ENCODE measurements at places on chromosomes 7 and 10.

DNA sequence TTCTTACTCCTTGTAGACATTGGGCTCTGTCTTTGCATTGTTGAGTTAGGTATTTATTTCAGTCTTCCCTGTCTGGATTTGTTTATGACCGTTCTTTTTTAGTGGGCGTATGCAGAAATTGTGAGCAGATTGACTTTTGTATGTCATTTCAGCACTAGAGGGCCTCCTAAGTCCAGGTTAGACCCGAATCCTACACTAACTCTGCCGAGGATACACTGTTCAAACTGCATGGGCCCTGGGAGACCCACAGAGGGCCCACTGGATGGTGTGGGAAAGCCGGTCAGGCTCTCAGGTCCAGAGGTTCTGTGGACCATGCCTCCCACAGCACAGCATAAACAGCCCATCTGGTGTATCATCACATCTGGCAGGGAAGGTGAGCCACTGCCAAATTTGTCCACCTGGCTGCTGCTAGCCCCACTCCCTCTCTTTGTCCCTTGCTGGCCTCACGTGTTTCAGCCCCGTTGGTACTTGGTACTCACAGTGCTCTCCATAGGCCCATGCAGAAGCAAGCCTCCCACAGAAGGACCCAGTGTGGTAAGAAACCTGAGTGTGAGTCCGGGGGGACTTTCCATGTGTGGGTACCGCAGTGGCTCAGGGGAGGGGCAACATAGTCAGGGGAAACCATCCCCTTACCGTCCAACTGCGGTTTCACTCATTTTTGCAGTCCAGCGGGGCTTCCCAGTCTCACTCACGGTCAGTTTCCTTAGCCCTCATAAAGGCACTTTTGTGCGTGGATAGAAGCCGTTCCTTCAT lies 112.8 kb downstream of the APBB1IP start:
- DNase-seq: no peak

- no peak for DNase-seq
Measured at GRCh38 chr7:152313217-152313616, 122.6 kb downstream of the KMT2C start.

DNA sequence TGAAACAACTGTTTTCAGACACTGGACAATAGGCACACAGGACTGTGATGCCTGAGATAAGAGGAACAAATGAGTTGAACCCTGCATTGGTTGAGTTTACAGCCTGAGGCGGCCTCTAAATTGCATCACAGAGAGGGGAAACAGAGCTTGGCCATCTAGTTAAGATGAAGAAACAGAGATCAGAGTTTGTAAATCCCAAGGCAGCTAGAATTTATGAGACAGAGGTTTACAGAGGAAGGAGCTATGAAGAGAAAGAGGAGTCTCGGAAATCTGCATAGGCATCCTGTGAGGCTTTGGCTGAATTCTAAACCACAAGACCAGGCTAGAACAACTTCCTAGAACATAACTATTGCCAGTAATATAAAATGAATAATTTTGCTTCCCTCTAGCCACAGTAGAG lies 41.0 kb upstream of the OIT3 start:
- no peak for DNase-seq

GRCh38 chr7:47561715-47562446 lies 20.0 kb downstream of the TNS3 start:
- DNase-seq: no peak

DNA sequence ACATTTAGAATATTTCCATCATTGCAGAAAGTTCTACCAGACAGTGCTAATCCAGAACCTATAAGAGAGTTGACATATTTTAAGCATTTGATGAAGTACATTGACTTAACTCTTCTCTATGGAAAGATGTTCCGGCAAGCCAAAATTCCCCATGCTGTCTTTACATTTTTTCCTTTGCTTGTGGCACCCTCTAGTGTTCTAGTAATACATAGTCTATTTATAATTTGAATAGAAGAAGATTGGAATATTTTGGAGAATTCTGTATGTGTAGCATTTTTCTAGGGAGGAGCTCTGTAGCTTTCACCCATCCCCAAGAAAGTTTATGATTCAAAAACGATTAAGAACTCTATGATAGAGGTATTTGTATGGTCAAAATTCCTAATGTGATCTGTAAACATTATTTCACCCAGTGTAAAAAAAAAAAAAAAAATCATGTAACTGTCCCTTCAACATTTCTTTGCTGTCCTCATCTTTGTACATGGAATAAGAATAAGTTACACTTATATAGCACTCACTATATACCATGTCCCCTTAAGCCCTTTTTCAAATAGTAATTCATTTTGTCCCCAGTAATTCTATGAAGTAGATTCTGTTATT lies 33.2 kb downstream of the NRF1 start:
- DNase-seq: no peak

DNA sequence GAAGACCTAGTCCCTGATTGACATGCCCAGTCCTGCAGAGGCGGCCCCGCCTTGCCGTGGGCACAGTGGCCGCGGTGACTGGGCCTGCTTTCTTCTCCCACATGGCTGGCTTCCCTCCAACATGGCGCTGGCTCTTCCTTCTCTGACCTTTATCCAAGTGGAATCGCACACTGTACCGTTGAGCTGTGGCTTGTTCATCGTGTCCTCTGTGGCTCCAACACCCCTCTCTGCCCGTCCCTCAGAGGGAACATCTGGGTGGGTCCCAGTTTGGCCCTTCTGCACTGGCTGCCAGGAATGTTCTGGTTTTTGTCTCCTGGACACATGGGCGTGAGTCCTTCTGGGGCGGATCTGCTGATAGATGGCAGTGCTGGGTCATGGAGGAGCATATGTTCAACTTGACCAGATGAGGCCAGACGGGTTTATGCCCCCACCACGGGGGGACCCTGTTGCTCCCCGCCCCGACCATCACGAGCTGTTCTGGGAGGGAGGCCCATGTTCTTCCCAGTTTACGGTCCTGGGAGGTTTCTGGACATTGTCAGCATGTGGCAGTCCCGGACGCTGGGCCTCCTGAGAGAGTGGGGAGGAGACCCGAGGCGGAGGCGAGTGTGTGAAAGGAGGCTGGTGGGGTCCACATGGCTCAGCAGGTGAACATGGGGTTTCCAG lies 63.5 kb downstream of the LHPP start:
- no peak for DNase-seq

- DNase-seq: no peak
Measured at GRCh38 chr7:83610649-83611304, 38.2 kb downstream of the SEMA3E start.

DNA sequence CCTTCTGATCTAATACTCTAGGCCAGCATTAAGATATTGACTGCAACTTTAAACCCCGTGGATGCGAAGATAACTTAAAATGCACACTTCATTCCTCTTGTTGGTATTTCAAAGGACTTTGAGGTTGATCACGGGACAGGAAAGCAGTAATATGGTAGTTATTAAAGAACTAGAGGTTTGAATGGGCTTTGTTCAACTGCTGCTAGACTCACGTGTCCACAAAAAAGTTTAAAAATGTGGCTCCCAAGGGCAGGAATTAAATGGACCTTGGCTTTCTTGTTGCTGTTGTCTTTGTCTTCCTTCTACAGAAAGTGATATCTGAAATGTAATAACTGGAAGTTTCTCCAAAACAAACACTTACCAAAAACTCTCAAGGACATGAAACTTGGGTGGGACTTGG lies 186.3 kb downstream of the XPNPEP1 start:
- DNase-seq: no peak

GRCh38 chr7:158704524-158705233 lies at the start of gene NCAPG2:
TSS of gene NCAPG2 (minus strand) at chr7:158704804. CDS start at chr7:158701899, 2,905 bp downstream.
- peak; percentile 97 for DNase-seq
